Activated CD8-positive, alpha-beta memory T cell treated with anti-CD3 and anti-CD28 coated beads for 24 hours (primary cell): ENCODE measurements at places on chromosomes 1 and 21.

DNA sequence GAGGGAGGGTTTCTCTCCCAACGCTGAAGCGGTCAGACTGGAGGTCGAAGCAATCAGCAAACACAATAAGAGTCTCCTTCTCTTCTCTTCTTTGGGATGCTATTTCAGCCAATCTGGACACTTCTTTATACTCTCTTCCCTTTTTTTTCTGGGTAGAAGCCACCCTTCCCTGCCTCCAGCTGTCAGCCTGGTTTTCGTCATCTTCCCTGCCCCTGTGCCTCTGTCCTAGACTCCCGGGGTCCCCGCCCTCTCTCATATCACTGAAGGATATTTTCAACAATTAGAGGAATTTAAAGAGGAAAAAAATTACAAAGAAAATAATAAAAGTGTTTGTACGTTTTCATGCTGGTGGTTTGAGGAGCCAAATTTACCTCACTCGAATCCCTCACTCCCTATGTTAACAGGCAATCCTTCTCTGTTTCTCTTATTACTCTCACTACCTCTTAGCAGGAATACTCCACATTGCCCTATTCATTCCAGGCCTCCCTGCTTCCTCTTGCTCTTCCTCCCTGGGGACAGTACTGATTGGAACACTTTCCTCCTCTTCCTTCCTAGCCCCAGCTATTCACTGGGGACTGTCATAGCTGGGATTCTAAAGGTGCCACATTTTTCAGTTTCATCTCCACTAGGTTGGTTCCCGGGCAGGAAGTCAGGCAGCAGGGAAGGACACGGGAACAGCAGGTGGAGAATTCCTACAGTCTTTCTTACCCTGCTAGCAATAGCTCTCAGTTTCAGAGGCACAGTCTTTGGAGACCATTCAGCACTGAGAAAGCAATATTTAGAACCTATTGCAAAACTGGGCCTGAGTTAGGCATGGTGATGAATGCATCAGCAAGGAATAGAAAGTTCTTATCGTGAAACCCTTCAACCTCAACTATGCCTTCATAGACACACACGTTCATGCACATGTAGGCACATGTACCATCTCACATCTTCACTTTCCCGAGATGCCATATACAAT lies 288.0 kb downstream of the PBX1 start:
- DNase-seq: no peak

DNA sequence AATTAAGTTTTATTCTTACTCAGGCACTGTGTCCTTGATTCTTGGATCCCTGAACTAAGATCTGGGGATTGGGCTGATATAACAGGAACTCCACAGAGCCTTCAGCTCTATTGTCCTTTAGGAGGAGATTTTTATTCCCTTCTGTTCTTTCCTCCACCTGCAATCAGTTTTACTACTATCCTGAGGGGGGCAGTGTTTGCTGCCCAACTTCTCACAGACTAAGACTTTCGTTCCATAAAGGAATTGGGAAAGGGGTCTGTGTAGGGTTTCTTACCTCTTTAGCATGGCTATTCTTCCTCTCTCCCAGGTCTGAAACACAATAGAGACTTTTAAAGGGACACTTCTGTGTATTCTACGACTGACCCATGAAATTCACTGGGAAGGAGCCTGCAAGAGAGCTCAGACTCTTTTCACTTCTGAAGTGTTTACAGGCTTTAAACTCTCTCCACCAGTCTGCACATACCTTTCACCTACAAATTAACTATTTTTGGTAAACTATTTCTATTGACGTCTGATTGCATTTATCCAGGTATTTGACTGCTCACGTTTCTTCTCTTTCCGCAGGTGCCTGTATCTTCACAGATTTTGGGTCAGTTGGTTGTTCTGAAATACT lies 103.3 kb upstream of the DEPDC1 start:
- no peak for DNase-seq

GRCh38 chr1:83511146-83511726 lies 487.7 kb downstream of the TTLL7 start:
- DNase-seq: no peak

GRCh38 chr1:79353224-79353623 lies 346.7 kb upstream of the ADGRL4 start:
- no peak for DNase-seq

DNA sequence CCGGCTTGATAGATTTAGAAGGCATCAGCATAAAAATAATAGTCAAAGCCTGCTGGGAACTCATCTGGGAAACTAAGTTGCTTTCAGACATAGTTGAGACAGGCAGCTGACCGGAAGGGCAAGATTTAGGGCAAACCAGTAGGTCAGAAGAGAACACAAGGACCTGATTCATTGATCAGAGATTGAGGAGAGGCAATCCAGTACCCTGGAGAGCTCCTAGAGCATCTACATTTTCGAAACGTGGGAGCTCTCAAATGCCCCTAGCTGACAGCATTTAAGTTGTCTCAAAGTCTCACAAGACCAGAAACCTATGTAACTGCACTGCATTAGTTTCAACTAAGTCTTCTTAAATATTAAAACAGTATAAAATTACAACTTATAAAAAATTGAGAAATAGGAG lies 22.9 kb upstream of the MTF2 start:
- no peak for DNase-seq
